Purkinje cell (primary cell): ENCODE measurements at places on chromosomes 7 and 10. TPM values are rescaled to one million over a fixed set of nuclear protein-coding genes. Genes with fewer than 3 reads are reported as not detected.

Gene CHST15
- 27.7 and 38.8 TPM in 2 replicates for polyA plus RNA-seq

Gene NPC1L1
- not detected in 2 replicates for polyA plus RNA-seq

Gene KLHL7
- 170 and 199 TPM in 2 replicates for polyA plus RNA-seq

Gene IMPDH1
- 1.9 and 2.6 TPM in 2 replicates for polyA plus RNA-seq

Gene TDRD1
- 3.0 and 4.3 TPM in 2 replicates for polyA plus RNA-seq

Gene SPDYE3
- 1.0 and 2.3 TPM in 2 replicates for polyA plus RNA-seq

Gene C10orf62
- polyA plus RNA-seq, result not detected in 2 replicates

Gene NXPH1
- polyA plus RNA-seq, result 4.6 TPM in 1 of 2 replicates, not detected in the other

Gene TLX1
- polyA plus RNA-seq, result not detected in 2 replicates

Gene DNAJC12
- polyA plus RNA-seq, result 151 and 180 TPM in 2 replicates

Gene ADAMTS14
- not detected in 2 replicates for polyA plus RNA-seq

Gene HOGA1
- 1.9 and 2.7 TPM in 2 replicates for polyA plus RNA-seq

Gene HTR5A
- 60.9 and 79.7 TPM in 2 replicates for polyA plus RNA-seq
